ENCODE measurements at places on chromosomes 12 and 14. TPM values are rescaled to one million over a fixed set of nuclear protein-coding genes. Genes with fewer than 3 reads are reported as not detected.

The BMAL2 gene
- total RNA-seq: 8.9 TPM

The PIWIL1 gene
- not detected for total RNA-seq

- DNase-seq: no peak
Observed at GRCh38 chr12:46548605-46549071, 176.1 kb upstream of the SLC38A2 start.

GRCh38 chr14:51335961-51336723, 96.1 kb downstream of the TMX1 start:
- DNase-seq: no peak

GRCh38 chr12:92771001-92771400, 68.2 kb downstream of the PLEKHG7 start:
- no peak for DNase-seq

Measured in cardiac septum (tissue), 1 donor.